ENCODE measurements at places on chromosomes 16 and 17.

- DNase-seq: no peak
These were observed 365.7 kb upstream of the CA10 start for GRCh38 chr17:52524096-52524637.

DNA sequence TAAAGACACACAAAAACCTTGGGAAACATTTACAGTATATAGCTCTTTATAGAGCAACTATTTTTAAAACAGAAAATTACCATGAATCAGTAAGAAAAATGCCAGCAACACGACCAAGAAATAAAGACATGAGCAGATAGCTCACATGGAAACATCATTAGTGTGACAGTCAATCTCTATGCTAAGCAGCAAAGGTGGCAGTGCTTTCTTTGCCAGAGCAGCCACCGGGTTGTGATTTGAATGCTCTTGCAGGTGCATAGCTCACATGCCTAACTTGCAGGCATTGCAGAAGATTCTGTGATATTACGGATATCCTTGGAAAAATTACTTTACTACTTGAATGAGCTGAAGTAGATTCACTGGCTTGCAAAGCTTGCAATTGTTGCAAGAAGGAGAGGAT lies 652.9 kb upstream of the C16orf82 start:
- DNase-seq: no peak

- peak; percentile 27 for DNase-seq
These were observed 11.3 kb upstream of the MLLT6 start for GRCh38 chr17:38693700-38694329.

- DNase-seq: no peak
These were observed 145.0 kb downstream of the SEC14L1 start for GRCh38 chr17:77285594-77286390.

DNA sequence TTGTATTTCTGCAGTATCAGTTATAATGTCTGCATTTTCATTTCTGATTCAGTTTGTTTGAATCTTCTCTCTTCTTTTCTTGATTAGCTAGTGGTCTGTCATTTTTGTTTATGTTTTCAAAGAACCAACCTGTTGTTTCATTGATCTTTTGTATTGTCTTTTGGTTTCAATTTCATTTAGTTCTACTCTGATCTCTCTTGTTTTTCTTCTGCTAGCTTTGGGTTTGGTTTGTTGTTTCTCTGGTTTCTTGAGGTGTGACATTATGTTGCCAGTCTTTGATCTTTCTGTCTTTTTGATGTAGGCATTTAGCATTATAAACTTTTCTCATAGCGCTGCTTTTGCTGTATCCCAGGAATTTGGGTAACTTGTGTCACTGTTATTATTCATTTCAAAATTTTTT lies 107.2 kb downstream of the PHKB start:
- no peak for DNase-seq
